ENCODE measurements at places on chromosomes 13 and 19.

GRCh38 chr19:2615782-2616181 is 86.7 kb downstream of the GNG7 start:
- DNase-seq: no peak

DNA sequence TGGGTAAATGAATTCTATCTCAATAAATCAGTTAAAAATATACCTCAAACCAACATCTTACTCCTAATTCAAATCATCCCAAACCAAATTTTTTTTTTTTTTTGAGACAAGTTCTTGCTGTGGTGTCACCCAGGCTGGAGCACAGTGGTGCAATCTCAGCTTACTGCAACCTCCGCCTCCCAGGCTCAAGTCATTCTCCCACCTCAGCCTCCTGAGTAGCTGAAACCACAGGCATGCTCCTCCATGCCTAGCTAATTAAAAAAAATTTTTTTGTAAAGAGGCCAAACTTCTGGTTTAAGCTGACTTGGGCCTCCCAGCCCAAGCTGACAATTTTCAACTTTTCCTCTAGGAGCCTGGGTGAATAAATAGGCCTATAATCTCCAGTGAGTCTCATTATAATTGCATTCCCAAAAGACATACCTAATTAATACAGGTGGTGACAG is 22.1 kb upstream of the OLFM2 start:
- no peak for DNase-seq

DNA sequence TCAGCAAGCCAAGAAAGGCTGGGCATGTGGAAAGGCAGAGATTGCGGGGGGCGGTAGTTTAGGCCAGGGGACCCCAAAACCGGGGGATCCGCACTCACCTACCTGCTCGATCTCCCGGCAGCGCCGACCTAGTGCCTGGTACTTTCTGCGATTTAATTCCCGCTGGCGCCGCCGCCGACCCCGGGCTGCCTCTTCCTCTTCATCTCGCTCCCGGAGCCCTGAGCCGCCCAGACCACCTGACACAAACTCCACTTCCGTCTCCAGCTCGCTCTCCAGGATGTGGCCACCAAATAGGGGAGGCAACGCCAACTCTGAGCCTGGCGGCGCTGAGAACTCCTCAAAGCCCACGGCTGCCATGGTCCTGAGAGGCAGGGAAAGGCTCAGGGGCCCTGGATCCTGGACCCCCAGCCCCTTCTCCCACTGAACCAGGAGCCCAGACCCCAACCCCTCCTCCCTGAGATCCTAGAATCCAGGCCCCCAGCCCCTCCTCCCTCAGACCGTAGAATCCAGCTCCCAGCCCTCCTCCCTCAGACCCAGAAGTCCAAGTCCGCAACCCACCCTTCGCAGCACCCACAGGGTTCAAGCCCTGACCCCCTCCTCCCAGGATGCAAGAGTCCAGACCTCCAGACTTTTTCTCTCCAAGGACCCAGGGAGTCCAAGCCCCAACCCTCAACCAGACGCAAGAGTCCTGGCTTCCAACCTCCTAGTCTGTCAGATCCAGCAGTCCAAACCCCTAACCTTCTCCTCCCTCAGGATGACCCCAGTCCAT is 933 bp downstream of the TFPT start:
- DNase-seq: no peak

GRCh38 chr19:991932-992669 is 8.0 kb downstream of the WDR18 start:
- DNase-seq: no peak

DNA sequence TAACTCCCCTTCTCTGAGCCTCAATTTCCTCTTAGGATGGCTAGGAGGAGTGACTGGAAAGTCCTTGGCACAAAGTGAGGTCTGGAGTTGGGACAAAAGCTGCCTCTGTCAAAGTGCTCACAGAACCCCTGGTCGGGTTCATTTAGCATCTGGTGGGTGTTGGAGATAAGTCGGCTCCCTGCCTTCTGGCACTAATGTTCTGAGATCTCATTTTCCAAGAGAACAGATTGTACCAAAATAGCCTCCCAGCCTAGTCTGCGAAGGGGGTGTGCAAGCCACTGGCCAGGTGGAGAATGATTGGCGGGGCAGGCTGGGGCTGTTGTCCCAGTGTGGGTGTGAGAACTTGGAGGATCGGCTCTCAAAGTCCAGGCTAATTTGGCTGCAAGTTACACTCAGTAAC is 20.7 kb upstream of the NWD1 start:
- DNase-seq: no peak

GRCh38 chr19:57708641-57709361 is at the start of gene ZNF154:
TSS of gene ZNF154 (minus strand) at chr19:57709204. CDS start at chr19:57708971, 233 bp downstream.
- DNase-seq: peak; percentile 95

DNA sequence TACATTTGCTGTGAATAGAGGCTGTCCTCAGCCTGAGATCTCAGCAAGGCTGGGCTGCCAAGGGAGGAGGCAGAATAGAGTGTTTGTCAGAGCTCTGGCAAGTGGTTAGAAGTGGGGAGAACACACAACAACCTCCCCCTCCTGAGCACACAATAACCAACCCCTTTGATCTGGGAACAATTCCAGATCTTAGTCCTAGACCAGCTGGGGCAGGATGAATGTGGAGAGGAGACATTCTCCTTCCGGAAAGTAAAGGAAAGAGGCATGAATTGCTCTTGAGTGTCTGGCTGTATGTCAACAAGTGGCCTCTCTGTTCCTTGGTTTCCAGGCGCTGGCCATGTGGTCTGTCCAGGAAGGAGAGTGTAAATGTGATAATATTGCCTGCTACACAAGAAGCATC is 114.9 kb upstream of the TMTC4 start:
- DNase-seq: no peak

GRCh38 chr13:27578121-27579030 is 42.0 kb downstream of the LNX2 start:
- DNase-seq: no peak

DNA sequence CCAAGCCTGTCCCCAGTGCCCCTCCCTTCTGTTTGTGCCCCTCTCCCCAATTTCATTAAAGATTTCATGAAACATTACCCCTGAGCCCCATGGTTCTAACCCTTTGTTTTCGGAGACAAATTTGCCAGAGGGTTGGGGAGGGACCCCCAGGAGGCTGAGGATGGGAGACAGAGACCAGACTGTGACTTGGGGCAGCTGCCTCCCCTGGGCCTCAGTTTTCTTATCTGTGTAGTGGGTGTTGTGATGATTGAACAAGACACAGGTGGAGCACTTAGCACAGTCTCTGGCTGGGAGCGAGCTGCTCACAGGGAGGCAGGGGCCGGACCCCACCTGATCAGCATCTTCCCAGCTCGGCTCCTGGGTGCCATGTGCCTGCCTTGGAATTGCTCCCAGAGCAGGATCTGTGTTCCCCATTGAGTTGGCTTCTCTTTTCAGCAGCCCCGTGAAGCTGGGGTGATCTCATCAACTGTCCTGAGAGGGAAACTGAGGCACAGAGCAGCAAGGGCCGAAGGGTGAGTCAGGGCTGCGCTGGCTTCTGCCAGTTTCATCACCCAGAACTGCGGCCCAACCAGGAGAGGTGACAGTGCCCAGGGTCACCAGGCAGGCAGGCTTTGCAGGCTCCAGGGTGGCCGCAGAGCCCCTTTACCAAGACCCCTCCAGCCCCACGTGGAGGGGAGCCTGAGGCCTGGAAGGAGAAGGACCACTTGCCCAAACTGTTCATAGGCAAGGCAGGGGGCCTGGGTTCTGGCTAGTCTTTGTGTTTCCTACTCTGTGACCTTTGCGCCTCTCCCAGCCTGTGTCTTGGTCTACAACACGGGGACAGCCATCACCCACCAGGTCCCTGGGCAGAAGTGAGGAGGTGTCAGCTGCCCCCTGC is 6.9 kb downstream of the IRF3 start:
- DNase-seq: no peak

- DNase-seq: no peak
These were observed 61.7 kb downstream of the ARHGAP35 start for GRCh38 chr19:46922465-46922864.

DNA sequence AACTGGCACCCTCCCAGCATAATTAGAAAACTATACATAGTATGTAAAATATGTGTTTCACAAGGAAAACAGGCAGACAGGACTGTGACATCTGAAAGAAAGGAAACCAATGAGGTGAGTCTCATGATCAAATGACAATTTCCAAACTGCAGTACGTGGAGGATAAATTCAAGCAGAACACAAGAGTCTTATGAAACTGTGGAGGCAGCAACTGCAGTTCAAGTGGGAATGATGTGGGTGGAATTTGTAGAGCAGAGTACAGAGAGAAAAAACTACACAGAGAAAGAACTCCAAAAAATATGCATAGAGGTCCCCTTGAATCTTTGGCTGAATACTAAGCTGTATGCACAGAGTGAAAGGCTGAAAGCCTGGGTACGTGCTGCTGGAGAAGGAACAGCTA is 9.7 kb downstream of the SIGLEC6 start:
- no peak for DNase-seq

- DNase-seq: no peak
These were observed 339.1 kb upstream of the OBI1 start for GRCh38 chr13:78997902-78998629.

GRCh38 chr19:39217094-39217493 is 13.0 kb upstream of the SYCN start:
- DNase-seq: no peak

- no peak for DNase-seq
These were observed 53.3 kb downstream of the CEBPG start for GRCh38 chr19:33426621-33427361.

GRCh38 chr19:38661996-38662395 is 14.5 kb downstream of the ACTN4 start:
- DNase-seq: no peak

GRCh38 chr13:95858286-95859075 is 181.5 kb downstream of the DNAJC3 start:
- DNase-seq: no peak

DNA sequence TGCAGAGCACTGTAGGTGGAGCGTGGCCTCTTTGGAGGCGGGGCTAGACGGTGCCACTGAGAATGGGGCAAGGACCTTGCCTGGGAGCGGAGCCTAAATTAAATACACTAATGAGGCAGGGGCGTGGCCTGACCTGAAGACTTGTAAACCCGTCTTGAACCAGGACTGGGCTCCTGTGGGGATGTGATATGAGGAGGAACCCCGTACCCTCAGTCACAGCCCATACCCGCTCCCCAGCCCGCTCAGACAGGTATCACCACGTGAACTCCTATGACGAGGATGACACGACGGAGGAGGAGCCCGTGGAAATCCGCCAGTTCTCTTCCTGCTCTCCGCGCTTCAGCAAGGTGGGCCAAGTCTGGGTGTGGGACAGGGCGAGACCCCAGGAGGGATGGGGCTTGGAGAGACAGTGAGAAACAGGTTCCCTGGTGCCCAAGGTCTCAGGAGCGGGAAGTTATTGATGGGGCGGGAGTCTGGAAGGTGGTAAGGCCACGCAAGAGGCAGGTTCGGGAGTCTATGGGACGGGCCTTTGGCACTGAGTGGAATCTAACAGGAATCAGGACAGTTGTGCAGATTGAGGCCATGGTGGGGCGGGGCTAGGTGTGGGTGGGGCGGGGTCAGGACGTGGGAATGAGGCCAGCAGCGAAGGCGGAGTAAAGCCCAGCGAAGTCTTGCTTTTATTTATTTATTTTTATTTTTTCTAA is 14.7 kb downstream of the DNASE2 start:
- DNase-seq: no peak

- no peak for DNase-seq
These were observed 615 bp upstream of the PSMC4 start for GRCh38 chr19:39970425-39970674.

DNA sequence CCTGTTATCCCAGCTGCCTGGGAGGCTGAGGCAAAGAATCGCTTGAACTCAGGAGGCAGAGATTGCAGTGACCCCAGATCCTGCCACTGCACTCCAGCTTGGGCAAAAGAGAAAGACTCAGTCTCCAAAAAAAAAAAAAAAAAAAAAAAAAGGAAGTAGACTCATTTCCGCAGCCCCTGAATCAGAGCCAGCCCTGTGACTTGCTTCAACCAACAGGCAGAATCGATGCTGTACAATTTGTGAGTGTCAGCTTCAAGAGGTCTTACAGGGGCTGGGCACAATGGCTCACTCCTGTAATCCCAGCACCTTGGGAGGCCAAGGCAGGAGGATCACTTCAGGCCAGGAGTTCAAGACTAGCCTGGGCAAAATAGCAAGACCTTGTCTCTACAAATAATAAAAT is 12.8 kb downstream of the ANKRD27 start:
- DNase-seq: no peak

GRCh38 chr13:69319656-69320055 is 788.0 kb upstream of the ATXN8OS start:
- DNase-seq: no peak

DNA sequence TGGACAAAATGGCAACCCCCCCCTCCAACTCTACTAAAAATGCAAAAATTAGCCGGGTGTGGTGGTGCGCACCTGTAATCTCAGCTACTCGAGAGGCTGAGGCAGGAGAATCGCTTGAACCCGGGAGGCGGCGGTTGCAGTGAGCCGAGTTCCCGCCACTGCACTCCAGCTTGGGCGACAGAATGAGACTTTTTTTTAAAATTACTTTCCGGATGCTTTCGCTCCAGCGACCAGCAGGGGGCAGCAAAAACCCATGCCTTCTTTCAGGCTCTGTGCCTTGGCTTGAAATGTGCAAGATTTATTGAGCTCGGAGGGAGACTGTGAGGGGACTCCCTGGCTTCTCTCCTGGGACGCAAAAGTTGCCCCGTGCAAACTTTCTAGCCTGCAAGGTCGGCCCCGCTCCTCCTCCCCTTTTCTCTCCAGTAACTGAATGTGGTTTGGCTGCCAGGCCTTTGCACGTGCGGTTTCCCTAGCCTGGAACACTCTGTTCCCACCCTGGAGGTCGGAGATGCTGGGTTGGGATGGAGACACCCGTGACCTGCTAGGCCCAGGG is 61.4 kb upstream of the NFIC start:
- peak; percentile 42 for DNase-seq

DNA sequence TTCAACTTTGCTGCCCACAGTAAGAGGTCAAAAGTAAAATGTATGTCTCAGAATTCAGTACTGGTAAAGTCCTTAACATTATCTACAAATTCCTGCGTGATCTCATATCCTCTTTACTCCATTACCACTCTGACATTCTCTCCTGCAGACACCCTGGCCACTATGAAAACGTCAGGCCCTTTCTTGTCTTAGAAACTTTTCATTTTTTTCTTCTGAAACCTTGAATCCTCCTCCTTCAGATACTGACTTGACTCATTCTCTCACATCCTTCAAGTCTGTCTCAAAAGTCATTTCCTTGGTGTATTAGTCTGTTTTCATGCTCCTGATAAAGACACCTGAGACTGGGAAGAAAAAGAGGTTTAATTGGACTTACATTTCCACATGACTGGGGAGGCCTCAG is 262.3 kb downstream of the POU4F1 start:
- no peak for DNase-seq

- peak; percentile 43 for DNase-seq
These were observed 22.3 kb upstream of the DOCK9 start for GRCh38 chr13:99000137-99000536.

Measured in thymus (tissue), 14 donors.